Caki2 (cell line): ENCODE measurements at places on chromosomes 4 and X. TPM values are rescaled to one million over a fixed set of nuclear protein-coding genes. Genes with fewer than 3 reads are reported as not detected.

DNA sequence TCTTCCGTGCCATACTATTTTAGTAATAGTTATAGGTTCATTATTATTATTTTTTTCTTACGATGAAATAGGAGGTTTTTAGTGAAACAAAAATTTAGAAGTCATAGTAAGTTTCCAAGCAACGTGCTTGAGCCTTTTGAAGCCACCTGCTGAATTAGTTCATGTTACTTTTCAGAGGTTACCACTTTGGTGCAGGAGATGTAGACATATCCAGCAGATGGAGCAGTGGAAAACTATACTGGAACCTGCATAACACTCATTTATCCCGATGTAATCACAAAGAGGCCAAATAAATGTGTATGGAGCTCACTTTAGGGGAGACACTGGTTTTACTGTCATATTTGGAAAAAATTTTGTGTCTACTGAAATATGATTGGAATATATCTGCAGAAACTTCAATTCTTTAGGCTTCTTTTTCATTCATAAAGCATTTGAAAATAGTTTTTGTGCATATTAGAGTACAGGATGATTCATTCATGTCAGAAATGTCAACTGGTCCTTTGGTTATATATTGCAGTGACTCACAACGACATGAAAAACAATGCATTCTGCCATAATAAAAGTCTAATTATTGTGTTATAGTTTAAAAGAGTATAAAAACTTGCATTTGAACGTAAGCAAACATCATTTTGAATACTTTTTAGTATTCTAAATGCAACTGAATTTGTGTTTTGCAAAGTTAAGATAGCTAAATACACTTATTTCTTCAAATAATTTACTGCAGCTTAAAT, 2182.9 kb upstream of the TENM3 start:
- peak; percentile 35 for DNase-seq

DNA sequence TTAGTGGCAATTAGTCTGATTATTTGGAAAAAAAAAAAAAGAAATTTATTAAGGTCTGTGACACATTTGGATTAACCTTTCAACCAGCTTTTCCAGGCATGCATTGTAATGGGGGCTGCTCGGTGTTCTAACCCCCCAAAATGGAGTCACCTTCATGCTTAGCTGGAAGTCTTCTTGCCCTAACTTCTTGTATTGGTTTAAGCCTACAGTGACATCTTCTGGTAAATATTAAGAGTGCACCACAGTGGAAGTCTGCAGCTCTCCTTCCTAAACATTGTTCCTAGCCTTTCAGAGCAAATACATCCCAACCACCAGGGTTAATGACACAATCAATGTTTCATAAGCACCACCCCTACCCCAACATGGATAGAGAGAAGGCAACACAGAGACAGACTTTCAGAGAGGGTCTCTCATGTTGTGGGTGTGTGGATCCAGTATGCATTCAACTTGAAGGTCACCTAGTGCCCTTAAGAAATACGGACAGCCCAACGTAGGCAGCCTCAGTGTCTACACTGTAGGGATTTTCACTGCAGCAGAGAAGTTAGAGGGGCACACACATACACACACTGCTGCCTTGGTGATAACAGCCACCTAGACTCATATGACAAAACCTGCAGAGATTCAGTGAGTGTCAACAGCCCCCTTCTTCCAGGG, 142.9 kb upstream of the MBNL3 start:
- DNase-seq, result no peak

Gene PRRG3
- total RNA-seq, result not detected in 2 replicates

DNA sequence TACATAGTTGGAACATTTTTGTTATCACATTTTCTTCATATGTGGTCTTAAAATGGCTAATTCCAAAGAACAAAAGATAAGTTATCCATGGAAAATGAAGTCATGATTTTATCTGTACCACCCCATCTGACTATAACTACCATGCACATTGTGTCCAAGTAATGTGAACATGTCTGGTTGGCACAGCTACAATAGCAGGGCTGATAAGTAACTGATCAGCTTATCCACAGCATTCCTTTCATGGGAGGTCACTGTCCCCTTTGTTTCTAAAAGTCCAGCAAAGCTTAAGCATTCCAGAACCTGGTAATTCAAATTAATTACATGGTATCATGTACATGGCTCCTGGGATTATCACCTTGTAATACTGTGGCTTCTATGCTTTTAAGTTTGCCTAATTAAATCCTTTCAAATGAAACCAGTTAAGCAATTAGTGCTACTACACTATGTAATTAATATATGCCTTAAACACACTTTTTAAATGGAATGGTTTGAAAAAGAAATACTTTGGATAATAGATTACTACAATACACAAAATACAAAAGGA, 21.1 kb upstream of the SORBS2 start:
- peak; percentile 47 for DNase-seq

DNA sequence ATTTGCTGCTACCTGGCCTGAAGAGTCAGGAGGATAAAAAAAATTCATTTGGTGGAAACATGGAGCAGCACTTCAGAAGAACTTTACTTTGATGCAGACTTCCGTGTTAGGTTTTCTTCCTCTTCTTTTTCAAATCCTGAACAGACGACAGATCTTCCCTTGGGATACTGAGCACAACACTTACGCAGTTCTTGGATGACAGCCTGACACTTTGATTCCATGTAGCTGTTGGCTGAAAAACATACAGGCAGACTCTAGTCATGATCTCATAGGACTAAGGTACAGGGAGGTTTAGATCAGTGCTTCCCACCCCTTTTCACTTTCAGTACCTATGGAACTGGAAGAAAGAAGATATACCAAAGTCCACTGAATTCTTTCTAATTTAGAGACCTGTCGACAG, 9.2 kb downstream of the CMC4 start:
- DNase-seq, result no peak

GRCh38 chr4:11596989-11597388, 168.3 kb upstream of the HS3ST1 start:
- DNase-seq, result no peak

Gene GLOD5
- total RNA-seq, result not detected in 2 replicates

DNA sequence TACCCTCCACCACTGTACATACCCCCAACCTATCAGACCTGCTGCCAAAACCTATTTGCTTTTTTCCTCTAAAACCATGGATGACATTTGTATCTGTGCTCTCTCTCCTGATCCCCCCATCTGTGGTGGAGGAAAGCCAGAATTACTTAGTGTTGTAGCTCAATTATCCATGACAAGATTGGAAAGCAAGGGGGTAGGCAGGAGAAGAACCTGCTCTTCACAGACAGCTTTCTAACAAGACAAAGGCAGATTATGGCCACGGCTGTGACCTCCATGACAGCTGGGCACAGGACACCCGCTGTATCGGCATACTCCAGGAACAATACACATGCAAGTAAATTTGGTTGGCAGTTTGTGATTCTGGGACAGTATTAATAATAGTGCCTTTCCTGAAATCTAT, 186.7 kb downstream of the ENOX2 start:
- DNase-seq, result no peak

Gene GAGE12J
- not detected in 2 replicates for total RNA-seq

DNA sequence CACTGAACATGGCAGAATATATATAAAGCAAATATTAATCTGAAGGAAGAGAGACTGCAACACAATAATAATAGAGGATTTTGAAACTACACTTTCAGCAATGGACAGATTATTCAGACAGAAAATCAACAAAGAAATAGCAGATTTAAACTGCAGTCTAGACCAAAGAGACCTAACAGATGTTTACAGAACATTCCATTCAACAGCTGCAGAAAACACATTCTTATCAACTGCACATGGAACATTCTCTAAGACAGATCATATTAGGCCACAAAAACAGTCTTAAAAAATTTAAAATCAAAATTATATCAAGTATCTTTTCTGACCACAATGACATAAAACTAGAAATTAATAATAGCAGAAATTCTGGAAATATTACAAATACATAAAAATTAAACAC, 27.1 kb downstream of the CENPE start:
- DNase-seq, result no peak

- DNase-seq, result no peak
Measured at GRCh38 chr4:54333657-54334056, 104.6 kb downstream of the PDGFRA start.

GRCh38 chr4:103499094-103499493, 220.7 kb downstream of the TACR3 start:
- no peak for DNase-seq

Gene FGFR3
- total RNA-seq, result 8.6 and 9.6 TPM in 2 replicates

DNA sequence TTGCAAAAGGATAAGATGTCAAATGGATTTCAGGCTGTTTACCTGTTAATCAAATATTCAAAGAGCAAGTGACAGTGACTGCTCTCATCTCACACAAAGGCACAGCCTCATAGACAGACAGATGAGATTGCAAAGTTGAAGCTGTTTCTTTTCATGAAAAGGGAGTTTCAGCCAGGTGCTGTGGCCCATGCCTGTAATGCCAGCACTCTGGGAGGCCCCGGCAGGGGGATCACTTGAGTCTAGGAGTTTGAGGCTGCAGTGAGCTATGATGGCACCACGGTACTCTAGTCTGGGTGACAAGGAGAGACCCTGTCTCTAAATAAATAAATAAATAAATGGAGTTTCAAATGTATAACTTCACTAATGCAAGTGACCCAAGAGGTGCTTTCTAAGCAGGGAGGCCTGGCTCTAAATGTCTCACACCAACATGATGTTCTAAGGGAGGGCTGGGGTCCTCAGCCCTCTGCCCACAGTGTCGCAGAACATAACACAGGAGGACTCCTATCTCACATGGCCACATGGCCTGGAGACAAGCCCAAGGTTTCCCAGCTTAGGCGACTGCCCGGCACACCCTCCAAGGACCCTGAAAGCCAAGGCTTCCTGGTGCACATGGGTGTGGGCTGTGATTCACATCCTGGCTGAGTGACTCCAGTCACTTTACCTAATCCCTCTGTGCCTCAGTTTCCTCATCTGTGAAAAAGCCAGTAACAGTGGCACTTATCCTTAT, 26.8 kb downstream of the PPP2R2C start:
- no peak for DNase-seq

- peak; percentile 93 for DNase-seq
Measured at GRCh38 chr4:173334891-173335752, 964 bp upstream of the HMGB2 start.

GRCh38 chrX:29662759-29663503, 552.4 kb upstream of the MAGEB2 start:
- peak; percentile 94 for DNase-seq

GRCh38 chr4:165345666-165346417, 18.4 kb downstream of the MSMO1 start:
- DNase-seq, result no peak

GRCh38 chr4:99104153-99104552, 15.6 kb upstream of the ADH5 start:
- DNase-seq, result no peak

DNA sequence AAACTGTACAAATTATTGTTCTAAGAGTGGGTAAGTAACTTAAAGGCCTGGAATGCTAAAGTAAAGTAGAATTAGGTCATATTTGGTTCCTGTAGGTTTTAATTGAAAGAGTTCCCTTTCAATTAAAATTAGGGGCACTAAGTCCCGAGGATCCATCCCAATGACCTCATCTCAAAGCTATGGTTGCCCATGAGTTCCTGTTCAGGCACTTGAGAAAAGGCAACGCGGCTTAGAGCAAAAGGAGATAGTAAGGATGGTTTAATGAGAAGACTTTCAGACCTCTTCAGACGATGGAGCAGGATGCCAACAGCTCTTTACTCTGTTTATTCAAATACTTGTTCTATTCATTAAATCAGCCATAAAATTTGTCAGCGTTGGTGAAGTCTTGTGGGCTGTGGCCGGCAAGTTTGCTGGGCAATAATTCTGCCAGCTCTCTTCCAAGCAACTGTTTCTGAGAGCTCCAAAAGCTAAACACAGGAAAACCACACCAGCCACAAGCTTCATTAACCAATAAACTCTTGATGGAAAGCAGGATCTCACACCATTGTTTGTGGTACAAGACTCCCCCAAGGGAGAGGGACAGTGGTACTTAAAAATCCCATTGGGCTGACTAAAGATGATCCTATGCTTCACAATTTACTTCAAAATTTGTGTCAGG, 167.4 kb downstream of the COL4A6 start:
- DNase-seq, result no peak

Gene EPGN
- 0.81 TPM in 1 of 2 replicates, not detected in the other for total RNA-seq

Gene PIR
- total RNA-seq, result 80.0 and 95.2 TPM in 2 replicates

Gene CFAP99
- total RNA-seq, result not detected in 2 replicates

GRCh38 chr4:53608649-53609048, 17.4 kb upstream of the LNX1 start:
- DNase-seq, result no peak

Gene PF4V1
- total RNA-seq, result not detected in 2 replicates

Gene TCEAL8
- total RNA-seq, result 111 and 123 TPM in 2 replicates

- DNase-seq, result no peak
Measured at GRCh38 chr4:54678826-54679225, 21.1 kb downstream of the KIT start.

DNA sequence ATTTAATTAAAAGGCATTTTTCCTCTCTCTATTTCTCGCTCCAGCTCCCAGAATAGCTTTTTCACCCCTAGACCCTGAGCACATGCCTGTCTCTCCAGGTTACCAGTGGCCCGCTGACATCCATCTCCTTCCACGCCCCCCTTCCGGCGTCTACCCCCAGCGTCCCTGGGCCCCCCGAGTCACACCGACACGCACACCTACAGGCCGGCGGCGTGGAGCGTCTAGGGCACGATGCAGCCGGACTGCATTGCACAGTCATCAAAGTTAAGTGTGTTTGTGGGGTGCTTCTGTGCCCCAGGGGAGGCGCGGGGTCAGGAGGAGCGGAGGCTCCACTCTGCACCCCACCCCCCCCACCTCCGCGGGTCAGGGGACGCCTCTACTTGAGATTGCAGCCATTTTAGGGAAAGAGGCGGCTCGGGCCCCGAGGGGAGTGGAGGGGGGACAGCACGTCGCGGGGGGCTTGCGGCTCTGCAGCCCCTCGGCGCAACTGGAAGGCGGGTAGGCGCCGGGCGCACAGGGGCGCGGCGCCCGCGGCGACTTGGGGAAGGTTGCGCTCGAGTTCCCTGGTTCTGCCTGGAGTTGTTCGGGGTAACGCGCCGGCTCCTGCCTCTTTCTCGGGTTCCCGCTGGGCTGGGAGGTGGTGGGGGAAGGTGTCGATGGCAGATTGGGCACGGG, 112.7 kb downstream of the DHX15 start:
- DNase-seq, result peak; percentile 29

- peak; percentile 23 for DNase-seq
Measured at GRCh38 chrX:118495958-118496762, 545 bp downstream of the DOCK11 start.

Gene SPARCL1
- 0.20 and 0.51 TPM in 2 replicates for total RNA-seq

GRCh38 chrX:16136080-16136479, 12.7 kb downstream of the GRPR start:
- DNase-seq, result no peak

GRCh38 chr4:185011408-185011807, 6.9 kb upstream of the HELT start:
- peak; percentile 15 for DNase-seq
